ENCODE measurements at places on chromosomes 16 and 17.

GRCh38 chr17:74729368-74729767 is 7.7 kb upstream of the RAB37 start:
- no peak for DNase-seq

GRCh38 chr16:11389631-11390565 is 44.6 kb downstream of the RMI2 start:
- DNase-seq: peak; percentile 8

- DNase-seq: peak; percentile 61
These were observed 159.6 kb upstream of the MPHOSPH6 start for GRCh38 chr16:82329504-82330192.

DNA sequence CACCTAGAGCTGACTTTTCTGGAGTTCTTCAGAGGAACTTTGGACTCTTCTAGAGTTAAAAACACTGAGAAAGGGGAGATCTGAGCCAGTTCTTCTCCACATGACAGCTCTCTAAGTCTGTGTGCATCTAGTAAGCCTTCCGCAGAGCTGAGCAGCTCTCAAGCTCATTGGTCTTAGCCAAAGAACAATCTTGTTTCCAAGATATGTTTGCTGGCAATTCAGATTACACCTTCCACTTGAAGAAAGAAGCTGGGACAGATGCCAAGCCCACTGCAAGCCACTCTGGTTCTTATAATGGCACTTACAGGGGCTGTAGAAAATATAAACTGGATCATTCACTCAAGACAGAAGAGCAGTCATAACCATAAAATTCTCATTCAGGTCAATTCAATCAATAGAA is 134.1 kb upstream of the TOX3 start:
- peak; percentile 74 for DNase-seq

GRCh38 chr17:81093619-81094508 is 58.9 kb downstream of the BAIAP2 start:
- DNase-seq: no peak

GRCh38 chr17:56478836-56479447 is 114.6 kb upstream of the NOG start:
- no peak for DNase-seq

GRCh38 chr16:20485408-20485807 is 34.1 kb downstream of the ACSM2A start:
- no peak for DNase-seq

GRCh38 chr17:77577491-77577890 is 381.0 kb upstream of the TNRC6C start:
- no peak for DNase-seq

GRCh38 chr16:17571499-17572093 is 100.8 kb upstream of the XYLT1 start:
- DNase-seq: no peak

GRCh38 chr16:9094011-9094846 is 2.8 kb downstream of the HAPSTR1 start:
- DNase-seq: no peak

DNA sequence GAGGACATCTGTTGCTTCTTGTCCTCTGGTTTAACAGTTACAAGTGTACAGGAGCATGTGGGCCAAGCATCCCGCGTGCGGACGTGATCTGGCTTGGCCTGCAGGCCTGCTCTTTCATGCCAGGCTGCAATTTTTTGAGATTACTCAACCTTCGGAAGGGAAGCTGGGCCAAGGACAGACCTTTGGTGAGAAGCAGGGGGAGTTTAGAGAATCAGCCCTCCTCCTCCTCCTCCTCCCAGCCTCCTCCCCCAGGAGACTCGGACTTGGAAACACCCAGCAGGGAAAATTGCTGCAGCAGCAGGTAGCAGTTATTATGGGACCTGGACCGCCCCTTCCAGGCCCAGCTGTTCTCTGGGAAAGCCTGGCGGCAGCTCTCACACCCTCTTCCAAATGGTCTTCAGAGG is 5.1 kb upstream of the KLHL36 start:
- no peak for DNase-seq

DNA sequence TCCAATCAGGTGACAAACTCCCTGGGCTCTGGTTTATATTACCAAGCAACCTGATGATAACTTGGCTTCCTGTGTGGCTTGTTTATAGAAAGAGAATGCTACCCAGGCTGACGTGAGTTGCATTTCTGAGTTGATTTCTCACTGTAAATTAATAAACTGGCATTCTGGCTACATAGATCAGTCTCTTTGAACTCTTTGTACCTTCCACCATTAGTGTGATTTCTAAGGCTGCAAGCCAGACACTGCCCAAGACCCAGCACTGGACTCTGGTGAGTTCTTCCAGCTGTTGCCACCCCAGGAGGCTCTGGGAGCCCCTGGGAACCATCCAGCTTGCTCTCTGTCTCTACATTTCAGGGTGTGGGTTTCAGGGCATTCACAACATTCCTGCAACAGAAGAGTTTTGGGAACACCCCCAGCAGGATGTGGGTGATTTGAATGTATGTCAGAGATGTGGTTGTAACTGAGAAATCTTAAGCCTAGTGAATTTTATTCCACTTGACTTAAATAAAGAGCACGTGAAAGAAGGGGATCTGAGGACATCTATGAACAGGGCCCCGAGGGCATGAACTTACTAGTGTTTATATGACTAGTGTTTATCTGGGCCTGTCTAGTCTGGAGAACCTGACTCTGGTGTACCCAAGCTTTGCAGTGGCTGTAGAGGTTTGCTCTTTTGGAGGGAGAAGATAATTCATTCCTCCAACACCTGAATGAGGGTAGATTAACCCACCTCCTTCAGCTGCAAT is 30.3 kb upstream of the LRRC37A start:
- no peak for DNase-seq
